Activated CD4-positive, CD25-positive, alpha-beta regulatory T cell treated with anti-CD3 and anti-CD28 coated beads, Interleukin-2, amount 50 U/mL, for 72 hours (primary cell): ENCODE measurements at places on chromosomes 11 and 22.

- no peak for DNase-seq
Observed at GRCh38 chr22:20627432-20627831, 120.0 kb downstream of the MED15 start.

DNA sequence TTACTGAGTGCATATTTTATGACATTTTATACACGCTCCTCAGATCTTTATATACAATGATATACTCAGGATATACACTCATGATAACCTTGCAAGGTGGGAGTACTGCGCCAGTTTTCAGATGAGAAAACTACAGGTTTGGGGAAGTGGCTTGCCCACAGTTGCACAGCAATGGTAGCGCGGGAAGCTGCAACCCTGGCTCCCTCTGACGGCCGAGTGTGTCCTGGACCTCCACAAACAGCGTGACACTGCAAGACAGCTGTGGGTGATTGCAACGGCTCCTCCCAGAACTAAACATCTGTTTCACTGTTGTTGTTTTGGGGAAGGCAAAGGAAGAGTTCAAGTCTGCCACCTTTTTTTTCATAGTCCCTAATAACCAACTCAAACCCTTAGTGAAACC, 47.0 kb downstream of the PACSIN2 start:
- no peak for DNase-seq

- DNase-seq = no peak
Observed at GRCh38 chr22:38866399-38867123, 5.5 kb downstream of the CBX6 start.

DNA sequence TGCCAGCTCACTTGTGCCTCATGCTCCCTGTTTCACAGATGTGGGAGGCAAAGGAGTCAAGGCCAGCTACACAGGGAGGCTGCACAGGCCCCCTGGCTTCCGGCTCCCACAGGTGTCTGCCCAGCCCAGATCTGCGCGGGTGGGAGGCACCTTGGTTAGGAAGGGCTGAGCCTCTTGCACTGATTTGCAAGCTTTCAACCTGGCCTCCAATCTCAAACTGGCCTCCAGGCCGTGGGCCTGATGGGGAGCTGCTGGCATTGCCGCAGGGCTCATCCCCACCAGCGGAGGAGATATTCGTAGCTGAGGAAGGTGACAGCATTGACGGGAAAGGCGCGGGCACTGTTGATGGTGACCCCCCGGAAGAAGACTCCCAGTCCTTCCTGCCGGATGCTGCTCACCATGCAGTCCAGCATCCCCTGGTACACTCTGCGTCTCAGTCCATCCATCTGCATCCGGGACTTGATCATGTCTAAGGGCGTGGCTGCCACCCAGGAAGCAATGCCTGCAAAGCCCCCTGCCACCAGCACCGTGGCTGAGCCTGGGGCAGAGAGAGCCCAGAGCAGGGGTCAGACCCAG, 6.2 kb downstream of the SLC25A45 start:
- DNase-seq = no peak

GRCh38 chr22:23692598-23693291, 1.9 kb downstream of the RGL4 start:
- DNase-seq = no peak

- DNase-seq = no peak
Observed at GRCh38 chr11:20089367-20089766, 70.9 kb downstream of the DBX1 start.

DNA sequence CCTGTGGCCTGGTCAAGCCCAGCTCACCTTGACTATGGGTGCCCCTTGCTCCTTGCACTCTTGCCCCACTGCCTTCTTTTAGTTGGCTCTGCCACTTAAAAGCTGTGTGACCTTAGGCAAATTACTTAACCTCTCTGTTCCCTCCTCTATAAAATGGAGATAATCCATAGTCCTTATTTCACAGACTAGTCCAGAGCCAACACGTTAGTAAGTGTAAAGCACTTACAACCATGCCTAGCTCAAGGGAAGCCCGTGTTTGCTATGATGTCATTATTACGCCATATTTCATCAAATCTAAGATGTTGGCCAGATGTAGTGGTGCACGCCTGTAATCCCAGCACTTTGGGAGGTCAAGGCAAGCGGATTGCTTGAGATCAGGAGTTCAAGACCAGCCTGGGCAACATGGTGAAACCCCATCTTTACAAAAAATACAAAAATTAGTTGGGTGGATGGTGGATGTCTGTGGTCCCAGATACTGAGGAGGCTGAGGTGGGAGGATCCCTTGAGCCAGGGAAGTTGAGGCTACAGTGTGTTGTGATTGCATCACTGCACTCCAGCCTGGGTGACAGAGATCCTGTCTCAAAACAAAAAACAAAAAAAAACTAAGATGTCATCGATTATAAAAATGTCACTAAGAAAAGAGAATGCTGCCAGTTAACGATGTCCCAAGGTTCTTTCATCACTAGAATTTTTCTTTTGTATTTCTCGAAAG, 2.3 kb upstream of the CCDC88B start:
- no peak for DNase-seq

- DNase-seq = no peak
Observed at GRCh38 chr22:25193130-25193529, 6.5 kb upstream of the CRYBB3 start.

DNA sequence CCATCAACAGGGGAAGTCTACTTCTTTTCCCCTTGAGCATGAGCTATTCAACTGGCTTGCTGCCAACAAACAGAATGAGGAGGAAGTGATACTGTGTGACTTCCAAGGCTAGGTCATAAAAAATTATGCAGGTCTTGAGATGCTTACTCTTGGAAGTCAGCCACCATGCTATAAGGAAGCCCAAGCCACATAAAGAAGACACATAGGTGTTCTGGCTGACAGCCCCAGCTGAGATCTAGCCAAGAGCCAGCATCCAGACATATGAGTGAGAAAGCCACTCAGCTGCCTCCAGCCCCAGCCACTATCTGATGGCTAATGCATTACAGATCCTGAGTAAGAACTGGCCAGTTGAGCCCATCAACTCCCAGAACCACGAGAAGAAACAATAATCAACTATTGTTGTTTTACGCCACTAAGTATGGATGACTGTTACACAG, 31.0 kb upstream of the PPP2R1B start:
- no peak for DNase-seq

GRCh38 chr11:28472904-28473303, 364.7 kb downstream of the METTL15 start:
- no peak for DNase-seq

DNA sequence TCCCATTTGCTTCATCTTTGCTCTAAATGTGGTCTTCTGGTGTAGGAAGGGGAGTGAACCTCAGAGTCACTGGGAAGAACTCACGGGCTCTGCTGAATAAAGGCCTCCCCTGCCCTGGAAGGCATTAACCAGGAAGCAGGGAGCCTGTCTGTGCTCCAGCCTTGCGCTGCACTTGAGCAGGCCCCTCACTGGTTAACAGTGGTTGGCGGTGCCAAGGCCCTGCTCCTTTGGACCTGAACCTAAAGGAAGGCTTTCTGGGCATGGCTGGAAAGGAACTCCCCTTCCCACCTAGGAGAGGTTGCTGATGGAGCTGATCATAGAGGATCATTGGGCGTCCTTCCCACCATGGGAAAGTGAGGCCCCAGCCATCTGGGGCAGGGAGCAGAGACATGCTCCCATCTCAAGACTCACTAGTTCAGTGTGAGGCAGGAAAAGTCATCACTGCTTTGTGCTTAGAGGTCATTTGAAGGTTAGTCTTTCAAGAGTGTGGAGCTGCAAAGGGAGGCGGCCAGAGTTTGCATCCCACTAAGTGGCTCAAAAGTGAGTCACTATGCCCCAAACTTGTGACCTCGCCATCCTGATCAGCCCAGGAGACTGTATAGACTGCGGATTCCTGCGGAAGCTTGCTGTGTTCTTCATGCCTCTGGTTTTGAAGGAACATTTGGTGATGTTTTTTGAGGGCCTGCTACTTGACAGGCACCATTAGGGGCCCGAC, 50.4 kb downstream of the DBX1 start:
- DNase-seq = no peak

DNA sequence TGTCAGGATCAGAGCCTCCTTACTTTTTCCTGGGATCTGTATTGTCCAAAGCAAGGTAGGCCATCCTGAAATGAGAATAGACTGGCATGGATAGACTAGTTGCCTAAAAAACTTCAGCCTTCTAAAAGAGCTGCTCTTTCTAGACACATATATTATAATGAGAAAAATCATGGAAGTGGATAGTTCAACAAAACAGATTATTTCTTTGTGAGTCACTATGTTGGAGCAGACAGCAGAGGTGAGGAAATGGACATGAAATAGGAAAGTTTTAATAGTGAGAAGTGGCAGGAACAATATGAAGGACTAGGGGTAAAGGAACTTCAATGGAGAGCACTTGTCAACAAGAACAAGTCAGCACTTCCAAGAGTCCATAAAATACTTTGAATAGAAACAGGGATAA, 101.9 kb upstream of the ANO3 start:
- DNase-seq = no peak

DNA sequence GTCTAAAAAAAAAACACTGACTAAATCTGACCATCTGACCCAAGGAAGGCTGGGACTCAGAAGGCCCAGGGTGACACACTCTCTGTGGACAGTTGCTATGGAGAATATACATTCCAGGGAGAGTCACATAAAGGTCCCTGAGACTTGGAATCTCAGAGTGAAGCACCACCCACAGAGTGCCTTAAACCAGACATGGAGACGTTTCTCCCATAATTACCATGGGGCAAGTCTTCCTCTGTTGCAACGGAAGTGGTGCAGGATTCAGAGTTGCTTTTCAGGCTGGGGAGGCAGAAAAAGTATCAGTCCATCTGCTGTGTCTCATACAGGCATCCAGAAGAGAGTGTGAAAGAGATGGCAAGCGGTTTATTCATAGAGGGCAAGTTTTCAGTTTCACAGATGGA, 58.7 kb upstream of the SLN start:
- no peak for DNase-seq

DNA sequence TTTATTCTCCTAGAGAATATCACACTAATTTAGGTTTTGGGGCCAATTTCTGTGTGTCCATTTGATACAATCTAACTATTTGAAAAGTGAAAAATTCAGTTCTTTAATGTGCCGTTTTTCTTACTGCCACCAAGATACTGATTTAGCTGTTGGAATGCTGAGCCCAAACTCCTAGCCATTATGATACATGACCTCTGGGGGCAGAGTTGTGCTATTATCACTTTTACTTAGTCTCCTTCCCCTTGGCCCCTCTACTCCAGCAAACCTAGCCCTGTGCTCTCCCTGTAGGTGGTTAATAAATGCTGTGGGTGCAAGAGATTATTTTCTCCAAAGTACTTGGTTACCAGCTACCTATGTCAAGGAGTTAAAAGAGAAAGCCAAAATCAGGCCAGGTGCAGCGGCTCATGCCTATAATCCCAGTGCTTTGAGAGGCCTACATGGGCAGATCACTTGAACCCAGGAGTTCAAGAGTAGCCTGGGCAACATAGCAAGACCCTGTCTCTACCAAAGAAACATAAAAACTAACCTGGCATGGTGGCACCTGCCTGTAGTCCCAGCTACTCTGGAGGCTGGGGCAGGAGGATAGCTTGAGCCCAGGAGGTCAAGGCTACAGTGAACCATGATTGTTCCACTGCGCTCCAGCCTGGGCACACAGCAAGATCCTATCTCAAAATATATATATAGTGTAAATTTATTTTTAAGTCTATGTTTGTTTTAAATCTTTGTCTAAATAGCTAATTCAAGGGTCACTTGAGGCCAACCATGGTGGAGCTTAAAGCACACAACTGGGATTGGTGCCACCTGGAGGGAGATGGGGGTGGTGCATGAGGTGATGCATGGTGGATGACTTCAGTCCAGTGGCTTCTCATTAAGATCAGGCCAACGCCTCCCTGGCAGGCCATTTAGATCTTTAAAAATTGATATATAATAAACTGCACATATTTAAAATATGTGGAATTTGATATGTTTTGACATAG, 193.2 kb upstream of the PLET1 start:
- no peak for DNase-seq

- DNase-seq = no peak
Observed at GRCh38 chr22:38442967-38443627, 11.9 kb downstream of the KCNJ4 start.

DNA sequence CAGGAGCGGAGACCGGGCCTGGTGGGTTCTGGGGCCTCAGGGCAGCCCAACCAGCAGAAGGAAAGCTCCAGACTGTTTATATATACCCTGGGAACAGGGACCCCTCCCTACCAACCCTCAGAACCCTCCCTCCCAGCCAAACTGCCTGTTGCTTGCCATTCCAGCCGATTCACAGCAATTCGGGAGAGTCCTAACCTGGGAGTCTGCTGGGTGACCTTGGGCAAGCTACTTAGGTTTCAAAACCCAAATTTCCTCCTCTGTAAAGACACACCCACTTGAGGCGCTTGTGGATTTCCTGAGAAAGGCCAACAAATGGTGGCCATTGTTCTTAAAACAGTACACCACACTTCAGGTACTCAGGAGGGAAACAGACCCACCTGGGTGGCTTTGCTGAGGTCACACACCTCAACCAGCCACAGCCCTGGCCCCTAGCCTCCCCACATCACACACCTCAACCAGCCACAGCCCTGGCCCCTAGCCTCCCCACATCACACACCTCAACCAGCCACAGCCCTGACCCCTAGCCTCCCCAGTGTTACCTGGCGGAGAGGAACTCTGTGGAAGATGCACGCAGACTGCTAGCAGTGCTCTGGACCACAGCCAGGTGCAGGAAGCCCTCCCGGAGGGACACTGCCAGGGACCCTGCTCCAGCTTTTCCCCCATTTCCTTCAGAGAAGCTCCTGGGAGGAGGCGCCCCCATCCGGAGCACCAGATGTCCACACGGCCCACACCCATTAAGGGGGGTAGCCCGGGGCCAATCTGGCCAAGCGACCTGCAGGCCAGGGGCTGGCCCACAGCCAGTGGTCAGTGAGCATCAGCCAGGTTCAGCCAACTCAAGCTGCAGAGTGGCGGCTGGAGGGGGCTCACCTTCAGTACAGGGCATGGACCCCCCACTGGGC, 6.2 kb downstream of the SHISA8 start:
- no peak for DNase-seq

DNA sequence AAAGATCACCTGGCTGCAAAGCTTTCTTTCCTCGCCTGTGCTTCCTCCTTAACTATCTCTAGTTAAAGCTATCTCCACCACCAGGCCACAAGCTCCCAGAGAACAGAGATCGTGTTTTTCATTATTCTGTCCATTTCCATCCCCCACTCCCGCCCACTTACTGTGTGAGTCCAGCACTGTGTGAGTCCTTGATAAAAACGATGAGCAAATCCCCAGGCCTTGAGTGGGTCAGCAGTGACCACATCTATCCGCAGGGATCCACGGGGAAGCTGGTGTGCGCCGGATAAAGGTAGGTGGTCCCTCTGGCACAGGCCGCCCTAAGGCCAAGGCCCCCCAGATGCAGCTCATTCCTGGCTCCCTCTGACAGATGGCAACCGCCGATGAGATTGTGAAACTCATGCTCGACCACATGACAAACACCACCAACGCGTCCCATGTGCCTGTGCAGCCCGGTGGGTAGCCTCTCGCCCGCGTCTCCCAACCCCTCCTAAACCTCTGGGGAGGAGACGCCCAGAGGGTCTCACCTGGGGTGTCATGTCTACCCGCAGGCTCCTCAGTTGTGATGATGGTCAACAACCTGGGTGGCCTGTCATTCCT, 9.3 kb downstream of the TKFC start:
- no peak for DNase-seq

- no peak for DNase-seq
Observed at GRCh38 chr11:19164881-19165280, 36.9 kb downstream of the CSRP3 start.
